ENCODE measurements at places on chromosomes 4 and X. TPM values are rescaled to one million over a fixed set of nuclear protein-coding genes. Genes with fewer than 3 reads are reported as not detected.

The GUCY1B1 gene
- polyA plus RNA-seq, result 83.0 TPM

The MAGEB10 gene
- polyA plus RNA-seq, result not detected

The MAGED4B gene
- polyA plus RNA-seq, result 96.9 TPM

The RAB39B gene
- polyA plus RNA-seq, result 3.6 TPM

The F8A1 gene
- polyA plus RNA-seq, result 16.2 TPM

All from left renal pelvis (tissue), 4 donors.